Activated CD4-positive, alpha-beta T cell treated with anti-CD3 and anti-CD28 coated beads, Interleukin-10, Interleukin-2, amounts not matched to agents 100 ng/mL and 50 ng/mL, durations not matched to agents 16 hours and 8 hours (primary cell): ENCODE measurements at places on chromosomes 2 and 18.

- no peak for DNase-seq
Measured at GRCh38 chr2:188523919-188524318, 232.2 kb downstream of the GULP1 start.

DNA sequence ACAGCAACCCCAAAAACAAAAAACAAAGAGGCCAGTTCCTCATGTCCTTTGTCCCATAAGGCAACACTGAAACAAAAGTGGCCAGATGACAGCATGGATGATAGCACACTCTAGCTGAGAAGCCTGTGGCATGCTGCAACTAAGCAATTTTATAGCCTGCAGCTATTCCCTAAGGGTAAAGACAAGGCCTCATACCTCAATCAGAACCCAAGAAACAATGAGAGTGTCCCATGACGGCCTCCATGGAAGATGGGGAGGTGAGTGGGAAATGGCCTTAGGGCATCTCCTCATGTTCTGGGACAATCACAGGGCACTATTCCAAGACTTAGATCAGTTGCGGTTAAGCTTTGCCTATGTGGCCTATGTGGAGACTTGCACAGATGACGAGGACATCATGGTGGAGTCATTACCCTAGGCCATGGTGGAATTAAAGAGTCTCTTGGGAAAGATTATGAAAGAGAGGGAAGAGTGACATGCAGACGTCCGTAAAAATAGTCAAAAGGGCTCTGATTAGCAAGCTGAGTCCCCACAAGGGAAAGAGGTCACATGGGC lies 103.1 kb downstream of the INO80D start:
- no peak for DNase-seq

DNA sequence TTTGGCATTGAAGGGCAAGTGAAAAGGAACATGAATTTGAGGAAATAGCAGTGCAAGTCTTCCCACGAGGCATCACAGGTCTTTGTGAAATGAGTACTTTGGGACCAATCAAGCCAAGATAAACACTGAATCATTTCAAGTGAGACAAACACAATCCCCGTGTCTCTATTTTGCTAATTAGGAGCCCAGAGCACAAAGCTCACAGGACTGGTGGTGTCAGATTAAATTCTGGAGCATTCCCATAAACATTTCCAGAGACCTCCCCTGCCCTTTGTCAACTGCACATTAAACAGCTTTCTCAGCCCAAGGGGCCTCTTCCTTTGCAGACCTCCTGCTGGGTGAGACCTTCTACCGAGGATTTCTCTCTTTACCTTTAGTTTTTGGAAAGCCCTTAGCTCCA lies 50.7 kb downstream of the DAPL1 start:
- no peak for DNase-seq

- DNase-seq, result no peak
Measured at GRCh38 chr2:12096051-12096787, 349.8 kb downstream of the LPIN1 start.

GRCh38 chr2:196504788-196505187 lies 134.7 kb upstream of the CCDC150 start:
- DNase-seq, result no peak

DNA sequence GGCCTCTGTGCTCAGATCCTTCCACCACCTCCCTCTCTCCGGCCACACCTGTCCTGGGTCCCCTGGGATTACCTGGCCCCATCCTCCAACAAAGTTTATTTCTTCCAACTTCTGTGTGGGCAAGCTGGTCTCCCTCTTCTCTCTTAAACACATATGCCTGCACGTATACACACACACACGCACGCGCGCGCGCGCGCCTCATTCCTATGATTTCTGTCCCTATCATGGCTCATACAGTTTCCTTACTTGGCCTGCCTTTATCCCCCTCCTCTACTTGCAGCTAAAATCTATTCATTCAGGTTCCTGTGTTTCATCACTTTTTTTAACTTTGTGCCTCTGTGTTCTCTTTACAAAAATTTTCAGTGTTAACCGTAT lies 96.4 kb downstream of the LOXHD1 start:
- DNase-seq, result no peak

DNA sequence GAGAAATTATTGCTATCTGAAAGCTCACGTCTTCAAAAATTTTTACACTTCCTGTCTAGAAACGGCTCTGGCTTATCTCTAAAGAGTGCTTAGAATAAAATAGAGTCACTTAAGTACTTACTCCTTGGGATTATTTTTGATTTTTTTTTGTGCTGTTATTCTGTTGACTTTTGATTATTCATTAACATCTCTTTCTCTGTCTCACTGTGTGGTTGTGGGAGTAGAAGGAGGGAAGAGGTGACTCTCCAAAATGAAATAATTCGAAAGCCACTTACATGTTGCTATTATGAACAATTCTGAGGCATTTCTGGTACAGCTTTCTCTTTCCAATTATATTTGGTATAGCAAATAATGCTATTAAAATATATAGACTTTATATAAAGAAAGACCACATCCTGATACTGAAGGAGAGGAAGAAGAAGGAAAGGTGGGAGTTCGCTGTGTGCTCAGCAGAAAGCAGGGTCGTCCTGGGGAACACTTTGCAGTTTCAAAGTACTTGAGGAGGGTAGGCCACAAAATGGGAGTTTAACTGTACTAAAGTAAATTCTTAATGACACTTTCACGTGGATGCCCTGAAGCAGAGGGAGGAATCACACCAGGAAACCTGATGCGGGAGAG lies 9.6 kb upstream of the MMADHC start:
- no peak for DNase-seq

- DNase-seq, result no peak
Measured at GRCh38 chr2:26442707-26443106, 35.2 kb downstream of the OTOF start.

DNA sequence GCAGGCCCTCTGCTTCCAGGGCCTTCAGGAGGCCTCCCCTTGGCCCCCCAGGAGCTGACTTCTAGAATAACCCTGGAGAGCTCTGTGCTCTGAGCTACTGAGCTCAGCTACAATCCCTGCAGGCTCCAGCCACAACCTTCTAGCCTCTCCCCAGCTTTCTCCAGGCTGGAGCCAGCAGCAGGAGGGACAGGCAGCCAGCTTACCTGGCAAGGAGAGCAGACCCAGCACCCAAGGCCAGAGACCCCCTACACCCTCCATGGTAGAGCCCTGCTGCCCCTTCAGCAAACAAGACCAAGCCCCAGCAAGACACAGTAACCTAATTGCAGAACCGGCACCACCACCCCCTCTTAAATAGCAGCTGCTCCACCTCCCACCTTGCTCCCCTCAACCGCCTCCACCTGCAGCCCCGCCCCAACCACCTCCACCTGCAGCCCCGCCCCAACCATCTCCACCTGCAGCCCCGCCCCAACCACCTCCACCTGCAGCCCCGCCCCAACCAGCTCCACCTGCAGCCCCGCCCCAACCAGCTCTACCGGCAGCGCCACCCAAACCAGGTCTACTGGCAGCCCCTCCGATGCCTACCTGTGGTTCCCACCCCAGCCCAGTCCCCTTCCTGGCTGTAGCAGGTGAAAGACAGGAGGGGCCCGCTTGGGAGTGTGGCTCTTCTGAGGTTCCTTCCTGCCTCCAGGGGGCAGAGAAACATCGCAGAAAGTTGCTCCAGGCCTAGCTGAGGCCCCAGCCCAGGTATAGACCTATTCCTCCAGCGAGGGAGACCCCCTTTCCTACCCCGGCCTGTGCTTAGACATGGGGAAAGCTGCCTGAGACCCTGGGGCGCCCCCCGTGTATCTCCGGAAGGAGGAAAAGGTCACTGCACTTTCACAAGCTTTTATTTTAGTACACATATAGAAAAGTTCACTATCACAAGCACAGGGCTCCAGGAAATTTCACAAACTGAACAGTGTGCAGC lies at the start of gene ASTL:
Gene ASTL, minus strand, starts transcription at position 324 of the 967 bp plus-strand sequence. Its CDS starts 66 bp downstream, at position 258.
- DNase-seq, result peak; percentile 61

- DNase-seq, result peak; percentile 15
Measured at GRCh38 chr2:46146866-46147502, 150.2 kb upstream of the EPAS1 start.

DNA sequence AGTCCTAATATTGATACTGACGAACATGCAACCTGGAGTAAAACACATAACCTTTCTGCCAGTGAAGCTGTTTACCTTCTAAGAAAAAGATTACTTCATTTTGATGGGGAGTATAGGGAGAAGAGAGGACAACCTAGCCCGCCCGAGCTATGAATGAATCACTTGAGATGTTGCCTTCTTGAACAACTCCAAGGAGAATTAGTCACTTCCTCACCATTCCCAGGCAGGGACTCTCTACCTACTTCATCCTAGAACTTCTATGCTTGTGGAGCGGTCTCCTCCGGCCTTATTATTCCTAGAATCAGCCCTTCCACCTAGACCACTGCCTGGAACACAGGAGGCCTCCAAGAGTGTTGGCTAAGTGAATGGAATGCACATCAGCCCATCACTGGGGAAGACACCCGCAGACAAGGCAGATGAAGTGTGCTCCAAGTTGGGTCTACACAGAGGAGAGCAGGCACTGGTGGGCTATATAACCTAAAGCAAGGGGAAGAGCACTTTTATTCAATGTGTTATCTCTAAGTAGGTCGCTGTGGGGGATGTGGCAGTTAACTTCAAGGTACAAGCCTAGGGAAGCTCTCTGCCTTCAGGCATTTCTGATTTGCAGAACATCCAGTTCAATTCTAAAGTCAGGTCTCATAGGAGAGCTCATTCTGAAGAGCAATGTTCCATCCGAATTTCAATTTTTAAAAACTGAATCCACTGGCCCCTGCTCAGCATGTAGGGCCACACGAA lies 57.4 kb downstream of the STK39 start:
- no peak for DNase-seq

GRCh38 chr2:226791487-226792081 lies 8.0 kb downstream of the IRS1 start:
- DNase-seq, result peak; percentile 95

GRCh38 chr2:2639251-2640139 lies 308.4 kb upstream of the MYT1L start:
- DNase-seq, result no peak

GRCh38 chr2:54598347-54599325 lies 124.8 kb upstream of the EML6 start:
- DNase-seq, result no peak

GRCh38 chr2:141439524-141439923 lies 691.3 kb downstream of the LRP1B start:
- DNase-seq, result no peak

DNA sequence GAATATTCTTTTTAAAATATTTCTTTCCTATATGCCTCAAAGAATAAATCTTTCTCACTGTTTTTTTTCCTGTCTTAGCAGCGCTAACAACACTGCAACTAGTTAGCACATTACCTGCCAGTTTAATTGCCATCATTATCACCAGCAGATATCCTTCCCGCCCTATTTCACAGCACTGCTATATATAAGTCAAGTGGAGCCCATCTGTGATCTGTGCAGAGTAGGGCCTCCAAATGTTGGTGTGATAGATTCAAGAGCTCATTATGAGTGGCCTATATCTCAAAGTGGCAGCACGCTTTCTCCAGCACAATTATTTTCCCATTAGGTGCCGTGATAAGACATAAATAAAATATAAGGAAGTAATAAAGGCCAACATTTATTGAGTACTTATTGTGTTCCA lies 19.8 kb upstream of the RGPD4 start:
- no peak for DNase-seq
